CD4-positive, alpha-beta T cell (primary cell): ENCODE measurements at places on chromosomes 7 and 10.

- DNase-seq, result no peak
Measured at GRCh38 chr7:73879977-73880681, 19.2 kb downstream of the TMEM270 start.

- DNase-seq, result no peak
Measured at GRCh38 chr7:2819161-2819953, 24.8 kb downstream of the GNA12 start.

- no peak for DNase-seq
Measured at GRCh38 chr7:116139807-116140206, 70.5 kb upstream of the TES start.

DNA sequence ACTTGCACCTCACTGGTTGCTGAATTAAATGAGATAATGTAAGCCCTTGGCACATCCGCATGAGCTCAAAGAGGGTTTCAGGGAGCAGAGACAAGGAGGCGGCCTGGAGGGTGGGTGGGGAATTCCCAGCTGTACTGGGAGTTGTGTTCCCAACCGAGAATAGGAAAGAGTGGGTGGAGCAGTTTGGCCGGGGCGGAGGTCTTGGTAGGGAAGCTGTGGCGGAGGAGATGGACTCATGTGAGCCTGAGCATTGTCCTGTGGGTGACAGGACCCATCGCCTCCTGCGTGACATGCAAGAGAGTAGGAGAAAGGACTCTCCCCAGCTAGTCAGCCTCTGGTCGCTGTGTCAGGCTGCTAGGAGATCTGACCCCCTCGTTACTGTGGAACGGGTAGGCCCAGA lies 41.0 kb upstream of the SAMD8 start:
- DNase-seq, result no peak

DNA sequence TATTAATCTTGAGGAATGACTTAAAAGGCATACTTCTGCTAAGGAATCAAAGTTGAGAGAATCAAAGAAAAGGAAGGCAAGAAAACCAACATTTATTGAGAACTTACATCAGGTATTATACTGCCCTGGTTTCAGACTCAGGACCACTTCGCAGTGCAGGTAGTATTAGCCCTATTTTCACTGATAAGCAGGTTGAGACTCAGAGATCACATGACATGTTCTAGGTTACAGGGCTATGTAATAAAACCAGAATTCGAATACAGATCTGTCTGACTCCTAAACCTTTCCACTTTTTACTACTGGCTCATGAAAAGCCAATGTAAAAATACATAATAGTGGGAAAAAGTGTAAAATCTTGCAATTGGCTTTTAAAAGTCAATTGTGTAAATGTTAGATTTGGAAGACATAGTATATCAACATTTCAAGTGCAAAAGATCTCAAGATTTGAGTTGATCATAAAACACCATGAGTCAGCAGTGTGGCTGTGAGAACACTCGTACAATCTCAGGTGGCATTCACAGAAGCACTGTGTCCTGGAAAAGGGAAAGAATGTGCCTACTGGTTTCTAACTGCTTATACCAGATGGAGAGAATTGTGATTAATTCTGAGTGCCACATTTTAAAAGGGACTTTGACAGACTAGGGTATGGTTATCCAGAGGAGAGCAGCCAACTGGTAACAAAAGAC lies 195.8 kb upstream of the MKLN1 start:
- DNase-seq, result no peak

DNA sequence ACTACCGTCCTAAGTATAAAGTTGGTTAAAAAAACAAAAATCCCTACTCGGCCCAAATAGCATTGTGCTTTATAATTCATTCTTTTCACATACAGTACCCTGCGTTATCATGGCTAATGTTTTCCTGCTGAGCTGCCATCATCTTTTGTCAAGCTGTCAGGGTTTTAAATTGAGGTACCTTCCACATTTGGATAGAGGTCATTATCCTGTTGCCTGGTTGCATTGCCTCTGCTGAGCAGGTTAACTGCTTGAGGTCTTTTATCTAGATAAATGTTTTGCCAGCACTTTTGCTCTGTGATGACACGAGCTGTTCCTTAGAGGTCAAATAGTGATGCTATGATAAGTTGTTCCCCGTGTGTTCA lies 94.4 kb upstream of the FZD1 start:
- DNase-seq, result no peak

DNA sequence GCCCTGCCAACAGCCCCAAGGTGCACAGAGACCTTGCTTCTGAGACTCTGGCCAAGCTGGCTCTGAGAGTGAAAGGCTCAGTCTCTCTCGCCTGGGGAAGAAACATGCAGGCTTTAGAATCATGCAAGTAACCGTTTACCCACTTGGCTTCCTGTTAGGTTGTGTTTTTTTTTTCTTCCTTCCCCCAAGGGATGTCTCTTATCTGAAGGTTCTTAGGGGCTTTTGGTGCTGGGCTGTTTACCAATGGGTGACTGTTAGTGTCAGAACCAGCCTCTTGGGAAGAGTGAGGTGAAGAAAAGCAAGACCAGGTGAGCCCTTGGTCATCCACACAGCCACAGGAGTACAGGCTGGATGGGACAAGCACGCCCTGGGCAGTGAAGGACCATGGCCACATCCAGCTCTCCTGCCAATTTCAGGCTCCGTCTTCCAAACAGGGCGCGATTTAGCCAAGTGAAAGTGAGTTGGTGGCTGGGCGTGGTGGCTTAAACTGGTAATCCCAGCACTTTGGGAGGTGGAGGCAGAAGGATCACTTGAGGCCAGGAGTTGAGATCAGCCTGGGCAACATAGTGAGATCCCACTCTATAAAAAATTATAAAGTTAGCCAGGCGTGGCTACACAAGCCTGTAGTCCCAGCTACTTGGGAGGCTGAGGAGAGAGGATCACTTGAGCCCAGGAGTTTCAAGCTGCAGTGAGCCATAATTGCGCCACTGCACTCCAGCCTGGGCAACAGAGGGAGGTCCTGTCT lies 76.3 kb upstream of the CUX1 start:
- no peak for DNase-seq

GRCh38 chr7:88218836-88219605 lies 817 bp downstream of the SRI start:
- peak; percentile 61 for DNase-seq

GRCh38 chr7:1691096-1691495 lies 21.0 kb downstream of the ELFN1 start:
- no peak for DNase-seq
